ENCODE measurements at places on chromosomes 7 and 10.
A peak's percentile ranks its signal among the peaks of the same experiment; 100 is the strongest.

DNA sequence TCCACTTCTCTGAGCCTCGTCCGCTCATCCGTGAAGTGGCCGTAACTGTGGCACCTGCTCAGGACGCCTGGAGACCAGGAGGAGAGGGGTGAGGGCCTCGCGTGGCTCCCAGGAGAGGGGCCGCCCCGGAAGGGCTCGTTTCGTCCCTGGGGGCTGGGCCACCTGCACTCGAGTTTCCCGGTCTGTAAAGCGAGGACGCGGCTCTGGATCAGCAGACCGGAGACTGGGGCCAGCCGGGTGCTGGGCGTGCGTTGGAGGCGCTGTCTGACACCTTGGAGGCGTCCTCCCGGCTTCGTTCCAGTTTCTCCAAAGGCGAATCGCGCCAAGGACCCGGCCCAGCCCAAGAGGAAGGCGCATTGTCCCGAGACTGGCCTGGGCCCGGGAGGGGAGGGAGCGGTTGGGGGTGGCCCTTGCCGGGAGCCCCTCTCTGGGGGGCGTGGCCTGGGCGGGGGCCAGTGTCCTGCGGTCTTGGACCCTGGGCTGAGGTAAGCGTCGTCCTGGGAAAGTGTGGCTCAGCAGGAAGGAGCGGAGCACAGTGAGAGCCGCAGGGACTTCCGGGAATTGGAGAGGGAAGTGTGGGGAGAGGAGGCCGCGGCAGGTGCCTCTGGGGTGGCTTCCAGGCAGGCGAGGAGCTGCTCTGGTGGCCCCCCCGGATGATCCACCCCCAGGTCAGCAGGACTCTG, 89.6 kb downstream of the FOXL3 start:
- no peak for DNase-seq

DNA sequence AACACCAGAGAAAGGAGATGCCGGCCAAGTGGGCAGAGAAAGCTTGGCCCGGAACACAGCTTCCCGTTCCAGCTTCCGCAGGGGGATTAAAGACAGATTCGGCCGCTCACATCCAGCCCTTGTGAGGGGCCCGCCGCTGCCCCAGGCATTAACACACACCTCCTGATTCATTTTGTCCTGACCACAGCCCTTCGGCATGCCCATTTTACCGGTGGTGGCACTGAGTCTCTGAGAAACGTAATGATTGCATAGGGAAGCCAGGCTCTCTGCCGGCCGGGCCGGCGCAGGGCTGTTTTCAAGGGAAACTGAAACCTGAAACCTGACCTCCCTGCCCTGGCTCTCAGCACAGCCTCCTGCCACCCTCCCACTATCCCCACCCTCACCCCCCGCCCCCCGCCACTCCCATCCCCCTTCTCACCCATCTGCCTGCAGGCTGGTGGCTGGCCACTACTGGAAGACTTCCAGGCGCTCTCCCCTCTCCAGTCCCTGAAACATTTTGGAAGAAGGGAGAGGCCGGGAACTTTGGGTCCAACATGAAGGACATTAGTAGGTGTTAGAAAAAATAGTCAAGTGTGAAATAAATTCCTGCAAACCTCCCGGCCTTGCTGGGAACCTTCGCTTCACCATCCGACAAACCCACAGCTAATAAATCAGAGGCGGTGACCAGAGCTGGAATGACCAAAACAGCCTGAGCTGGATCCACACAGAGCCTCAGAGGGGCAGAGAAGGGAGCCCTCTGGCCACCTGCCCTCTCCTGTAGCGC, 83.5 kb upstream of the CUX1 start:
- no peak for DNase-seq

DNA sequence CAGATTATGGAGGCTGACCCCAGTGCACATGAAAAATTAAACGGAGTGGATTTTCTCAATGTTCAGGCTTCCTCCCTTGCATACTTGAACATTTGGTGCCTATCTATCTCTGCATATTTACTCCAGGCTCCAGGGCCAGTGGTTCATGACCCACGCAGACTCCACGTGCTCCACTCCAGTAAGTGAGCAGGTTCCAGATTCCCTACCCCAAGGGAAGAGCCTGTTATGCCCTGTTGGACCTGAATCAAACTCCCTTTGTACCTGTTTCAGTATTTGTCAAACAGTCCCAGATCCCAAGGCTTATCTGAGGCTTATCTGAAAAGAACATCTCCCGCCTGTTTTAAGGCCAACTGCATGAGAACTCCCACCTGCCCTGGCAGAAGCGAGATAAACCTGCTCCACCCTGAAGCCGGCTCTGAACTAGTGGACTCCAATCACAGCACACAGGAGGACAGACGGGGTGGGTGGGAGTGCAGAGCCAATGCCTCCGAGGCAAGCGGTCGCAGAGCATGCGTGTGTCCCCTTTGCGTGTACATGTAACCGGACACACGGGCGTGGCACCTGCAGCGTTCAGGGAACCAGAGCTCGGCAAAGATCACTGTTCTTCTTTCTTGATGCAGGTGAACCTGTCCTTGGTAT, 2.3 kb upstream of the FUOM start:
- DNase-seq = no peak

DNA sequence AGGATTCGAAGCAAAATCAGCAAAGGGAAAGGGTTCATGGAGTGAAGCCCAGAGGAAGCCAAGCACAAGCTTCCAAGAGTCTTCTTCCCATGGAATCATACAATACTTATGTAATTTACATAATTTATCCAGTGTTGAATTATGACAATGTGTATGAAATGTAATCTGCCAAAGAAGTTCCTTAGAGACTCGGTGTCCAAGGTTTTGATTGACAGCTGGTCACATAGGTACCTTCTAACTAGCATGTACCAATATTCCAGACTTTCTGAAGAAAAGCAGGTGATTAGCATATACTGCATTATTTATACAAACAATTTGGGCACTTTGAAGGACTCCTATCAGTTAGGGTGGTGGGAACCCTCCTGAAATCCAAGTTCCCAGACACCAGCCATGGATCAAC, 35.3 kb downstream of the ANKIB1 start:
- no peak for DNase-seq

- no peak for DNase-seq
These were observed 751.8 kb downstream of the KCNMA1 start for GRCh38 chr10:76885816-76886215.

DNA sequence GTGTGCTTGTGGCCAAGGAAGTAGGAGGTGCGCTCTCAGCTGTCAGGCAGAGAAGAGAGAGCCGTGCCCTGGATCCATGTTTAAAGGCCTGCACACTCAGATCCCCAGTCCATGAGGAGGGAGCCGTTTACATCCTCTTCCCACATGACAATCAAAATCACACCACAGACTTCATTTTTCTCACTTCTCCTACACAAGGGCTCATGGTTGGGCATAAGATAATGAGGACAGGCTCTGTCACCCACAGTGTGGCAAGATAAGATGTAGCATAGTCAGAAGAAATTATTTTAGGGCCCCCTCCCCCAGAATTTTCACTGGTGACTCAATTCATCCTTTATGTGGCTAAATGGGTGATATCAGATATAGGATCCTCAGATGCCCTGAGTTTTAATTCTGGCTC, 35.9 kb upstream of the INHBA start:
- DNase-seq = no peak

DNA sequence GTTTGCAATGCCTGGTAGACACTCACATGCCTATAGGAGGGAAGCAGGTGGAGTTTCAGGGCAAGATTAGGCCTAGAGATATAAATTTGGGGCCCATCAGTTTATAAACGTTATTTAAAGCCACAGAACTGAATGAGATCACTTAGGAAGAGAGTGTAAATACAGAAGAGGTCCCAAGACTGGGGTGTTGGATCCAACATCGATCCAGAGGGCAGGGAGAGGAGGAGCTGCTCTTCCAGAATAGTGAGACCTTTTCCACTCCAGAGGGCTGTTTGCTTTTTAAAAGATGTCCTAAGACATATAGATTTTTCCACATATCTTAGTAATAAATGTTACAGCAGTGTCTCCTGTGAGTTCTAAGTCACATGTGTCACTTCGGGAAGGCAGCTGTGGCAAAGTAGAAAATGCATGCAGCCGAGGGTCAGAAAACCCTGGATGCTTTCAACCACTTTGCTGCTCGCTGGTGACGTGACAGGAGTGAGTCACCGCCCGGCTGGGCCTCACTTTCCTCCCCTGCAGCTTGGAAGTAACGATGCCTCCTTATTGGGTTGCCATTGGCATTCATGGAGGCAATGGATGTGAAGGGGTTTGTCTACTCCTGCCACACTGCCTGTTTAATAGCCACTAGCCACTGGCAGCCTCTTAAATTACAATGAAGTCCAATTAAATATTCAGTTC, 95.4 kb downstream of the TRIL start:
- no peak for DNase-seq

DNA sequence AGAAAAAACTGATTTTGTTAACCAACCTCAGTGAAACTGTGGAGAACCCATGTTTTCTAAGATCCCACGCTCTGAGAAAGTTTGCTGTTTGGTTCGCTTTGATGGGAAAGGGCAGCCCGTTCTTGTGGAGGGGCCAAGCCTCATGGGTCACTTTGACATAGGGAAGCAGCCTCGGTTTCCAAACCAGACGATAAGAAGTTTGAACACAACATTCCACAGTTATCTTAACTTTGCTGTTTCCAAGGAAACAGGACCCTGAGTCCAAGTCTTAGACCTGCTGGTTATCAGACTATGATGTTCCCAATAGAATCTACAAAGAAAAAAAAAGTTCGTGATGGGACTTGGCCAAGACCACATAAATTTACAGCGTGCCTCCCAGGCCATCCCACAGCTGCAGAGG, 182.3 kb downstream of the NRP1 start:
- no peak for DNase-seq

GRCh38 chr10:91690412-91690811, 57.5 kb upstream of the PPP1R3C start:
- DNase-seq = no peak

GRCh38 chr7:52825611-52826010, 209.8 kb upstream of the POM121L12 start:
- DNase-seq = no peak

- DNase-seq = peak; percentile 40
These were observed 56.3 kb upstream of the NCAPG2 start for GRCh38 chr7:158760936-158761335.

GRCh38 chr7:101990811-101991418, 173.5 kb downstream of the CUX1 start:
- no peak for DNase-seq

GRCh38 chr7:122638459-122638858, 60.5 kb downstream of the RNF133 start:
- DNase-seq = no peak

GRCh38 chr7:121049028-121049791, 60.7 kb downstream of the CPED1 start:
- DNase-seq = no peak

DNA sequence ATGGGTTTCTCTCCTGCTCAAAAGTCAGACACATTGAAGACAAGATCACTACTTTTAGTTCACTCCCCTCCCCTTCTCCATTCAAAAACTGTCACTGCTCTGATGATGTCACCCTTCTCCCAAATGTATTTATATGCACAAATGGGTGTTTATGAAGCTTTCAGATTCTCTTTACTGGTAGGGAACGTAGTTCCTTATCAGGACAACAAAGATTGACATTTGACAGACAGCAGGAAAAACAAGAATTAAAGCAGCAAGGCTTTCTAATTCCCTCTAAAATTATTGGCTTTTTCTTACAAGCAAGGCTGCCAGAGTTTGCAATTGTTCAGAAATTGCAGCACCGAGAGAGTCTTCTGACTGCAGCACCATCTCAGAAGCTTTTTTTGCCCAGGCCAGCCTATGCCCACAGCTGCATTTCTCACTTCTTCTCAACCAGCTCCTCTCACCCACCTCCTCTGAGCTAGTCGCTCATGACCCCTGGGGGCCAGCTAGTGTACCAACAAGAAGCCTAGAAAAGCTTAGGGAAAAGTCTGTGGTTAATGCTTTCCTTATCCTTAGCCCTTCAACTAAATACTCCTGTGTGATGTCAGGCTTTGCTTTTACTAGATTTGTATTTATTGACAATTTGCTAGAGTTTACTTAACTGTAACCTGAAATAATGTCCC, 265.1 kb downstream of the HTR7 start:
- DNase-seq = no peak

DNA sequence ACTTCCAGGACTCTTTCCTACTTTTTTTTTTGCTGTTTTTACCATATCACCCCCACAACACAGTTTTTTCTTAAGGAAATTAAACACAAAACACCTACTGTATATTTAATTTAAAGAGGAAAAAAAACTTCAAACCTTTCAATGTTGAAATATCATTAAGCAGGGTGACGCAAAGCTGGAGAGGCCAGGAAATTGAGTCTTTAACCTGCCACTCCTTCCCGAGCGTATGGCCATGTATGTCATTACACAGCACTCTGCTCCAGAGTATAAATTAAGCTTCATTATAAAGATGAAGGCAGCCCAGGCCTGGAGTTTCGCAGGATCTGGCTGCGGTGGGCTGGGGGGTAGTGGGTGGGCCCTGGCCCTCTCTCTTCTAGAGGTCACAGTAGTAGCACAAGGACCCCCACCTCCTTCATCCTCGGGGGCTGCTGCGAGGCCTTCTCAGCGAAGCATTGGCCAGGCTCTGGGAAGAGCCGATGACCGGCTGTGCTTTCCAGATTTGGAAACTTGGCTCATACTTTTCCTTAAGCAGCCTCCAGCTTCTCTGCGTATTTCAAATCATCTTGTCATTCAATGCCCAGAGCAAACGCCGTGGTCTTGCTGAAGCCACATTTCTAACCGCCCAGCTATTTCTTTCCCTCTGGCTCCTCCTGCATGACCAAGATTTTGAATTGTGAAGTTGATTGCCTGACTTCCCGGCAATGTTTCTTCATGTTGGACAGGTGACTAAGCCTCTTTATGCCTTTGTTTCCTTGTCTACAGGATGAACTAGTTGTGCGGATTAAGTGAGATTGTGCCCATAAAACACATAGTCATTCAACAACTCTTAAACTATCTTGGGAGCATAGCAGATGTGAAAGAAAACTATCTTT, 765.1 kb downstream of the SUGCT start:
- DNase-seq = no peak

DNA sequence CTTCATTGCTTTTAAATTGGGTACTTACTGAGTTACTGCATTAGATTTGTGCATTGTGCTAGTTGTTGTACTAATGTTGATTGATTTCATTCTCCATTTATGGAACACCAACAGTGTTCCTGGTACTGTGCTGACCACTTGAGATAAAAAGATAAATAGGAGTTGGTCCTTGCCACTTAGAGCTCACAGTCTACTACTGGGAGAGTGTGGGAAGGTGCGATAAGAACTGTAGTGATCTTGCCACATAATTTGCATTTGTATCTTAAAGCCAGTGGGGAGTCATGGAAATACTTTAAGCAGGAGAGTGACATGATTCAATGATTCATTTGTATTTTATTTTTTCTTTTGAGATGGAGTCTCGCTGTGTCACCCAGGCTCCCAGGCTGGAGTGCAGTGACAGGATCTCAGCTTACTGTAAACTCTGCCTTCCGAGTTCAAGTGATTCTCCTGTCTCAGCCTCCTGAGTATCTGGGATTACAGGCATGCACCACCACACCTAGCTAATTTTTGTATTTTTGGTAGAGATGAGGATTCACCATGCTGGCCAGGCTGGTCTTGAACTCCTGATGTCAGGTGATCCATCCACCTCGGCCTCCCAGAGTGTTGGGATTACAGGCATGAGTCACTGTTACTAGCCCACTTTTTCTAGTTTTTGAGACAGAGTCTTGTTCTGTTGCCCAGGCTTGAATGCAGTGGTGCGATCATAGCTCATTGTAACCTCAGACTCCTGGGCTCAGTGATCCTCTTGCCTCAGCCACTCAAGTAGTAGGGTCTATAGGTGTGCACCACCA, 51.2 kb upstream of the TMEM248 start:
- DNase-seq = no peak

All from CD4-positive, alpha-beta T cell treated with Interleukin-12 subunit alpha and Interleukin-12 subunit beta, for 1 hour (primary cell).